Immature natural killer cell (primary cell): ENCODE measurements at places on chromosomes 7 and 10.
A peak's percentile ranks its signal among the peaks of the same experiment; 100 is the strongest.

DNA sequence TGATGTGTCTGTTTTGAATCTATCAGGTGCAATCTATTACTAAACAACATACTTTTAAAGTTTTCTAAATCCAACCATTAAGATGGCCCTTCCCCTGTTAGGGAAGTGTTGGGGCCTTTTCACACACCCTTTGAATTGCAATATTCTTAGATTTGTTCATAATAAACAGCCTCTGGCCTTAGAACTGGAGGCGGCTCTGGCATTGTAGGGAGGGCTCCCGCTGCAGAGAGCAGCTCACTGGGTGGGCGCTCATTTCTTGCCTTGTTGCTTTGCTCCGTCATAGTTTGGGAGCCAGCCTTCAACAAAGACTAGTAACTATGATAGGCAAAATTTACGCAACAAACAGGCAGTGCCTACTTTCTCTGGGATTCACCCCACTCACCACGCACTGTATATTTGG lies 4.2 kb upstream of the HOXA10 start:
- no peak for DNase-seq

- DNase-seq, result no peak
These were observed 18.0 kb upstream of the ARID5B start for GRCh38 chr10:61883371-61884025.

- no peak for DNase-seq
These were observed 23.2 kb downstream of the POR start for GRCh38 chr7:75937958-75938786.

DNA sequence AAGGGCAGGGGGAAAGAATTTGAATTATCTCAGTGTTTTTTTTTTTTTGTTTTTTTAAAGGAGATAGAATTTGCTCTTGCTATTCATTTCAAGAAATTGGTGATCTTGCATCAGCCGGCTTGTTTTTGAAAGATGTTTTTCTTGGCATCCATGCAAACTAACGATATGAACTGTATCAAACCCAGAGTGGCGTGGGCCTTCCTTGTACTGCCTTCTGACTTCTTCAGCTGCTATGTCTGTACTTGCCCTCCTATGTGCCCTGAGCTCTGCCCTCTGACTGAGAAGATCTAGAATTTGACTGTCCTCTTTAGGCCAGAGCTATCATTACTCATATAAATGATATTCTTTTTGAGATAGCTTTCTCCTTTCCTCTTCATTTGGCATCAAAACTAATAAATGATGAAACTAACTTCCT lies 183.1 kb downstream of the EXOC4 start:
- no peak for DNase-seq

DNA sequence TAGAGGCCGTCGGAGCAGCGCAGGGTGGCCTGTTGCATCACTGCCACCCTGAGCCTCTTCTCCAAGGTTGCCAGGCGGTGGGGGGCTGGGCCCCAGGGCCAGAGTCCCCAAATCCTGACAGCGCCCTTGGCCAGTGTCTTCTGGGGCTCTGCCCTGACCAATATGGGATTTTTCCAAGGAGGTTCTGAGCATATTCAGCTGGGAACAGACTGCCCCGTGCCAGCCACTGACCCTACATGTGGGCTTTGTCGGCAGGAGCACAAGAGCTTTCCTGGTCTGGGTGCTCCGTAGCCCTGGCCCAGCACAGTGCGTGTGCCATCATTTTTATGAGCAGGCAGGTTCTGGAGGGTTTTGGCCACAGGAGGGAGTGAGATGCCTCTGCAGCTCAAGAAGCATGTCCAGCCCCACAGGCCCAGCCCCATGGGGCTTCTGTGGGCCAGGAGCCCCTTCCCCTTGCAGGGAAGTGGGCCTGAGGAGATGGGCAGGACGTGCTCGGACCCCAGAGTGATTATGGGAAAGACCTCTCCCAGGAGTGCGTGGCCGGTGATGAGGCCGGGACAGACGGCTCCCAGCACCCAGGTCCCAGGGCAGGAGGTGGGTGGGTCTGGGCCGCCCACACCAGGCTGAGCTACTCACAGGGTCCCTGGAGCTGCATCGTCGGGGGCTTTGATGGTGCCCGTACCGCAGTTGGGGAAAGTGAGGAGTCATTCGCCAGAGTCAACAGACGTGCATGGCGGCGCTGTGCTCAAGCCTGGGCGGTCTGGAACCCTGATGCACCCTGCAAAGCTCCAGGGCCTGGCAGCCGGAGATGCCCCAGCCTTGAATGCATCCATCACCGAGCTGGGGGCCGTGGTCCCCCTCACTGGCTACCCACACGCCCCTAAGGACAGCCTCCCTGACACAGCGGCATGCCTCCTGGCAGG lies 66.6 kb downstream of the PWWP2B start:
- no peak for DNase-seq

- no peak for DNase-seq
These were observed 271.3 kb upstream of the CACNA2D1 start for GRCh38 chr7:82714883-82715282.

GRCh38 chr7:35658606-35659201 lies 36.2 kb downstream of the HERPUD2 start:
- DNase-seq, result no peak

DNA sequence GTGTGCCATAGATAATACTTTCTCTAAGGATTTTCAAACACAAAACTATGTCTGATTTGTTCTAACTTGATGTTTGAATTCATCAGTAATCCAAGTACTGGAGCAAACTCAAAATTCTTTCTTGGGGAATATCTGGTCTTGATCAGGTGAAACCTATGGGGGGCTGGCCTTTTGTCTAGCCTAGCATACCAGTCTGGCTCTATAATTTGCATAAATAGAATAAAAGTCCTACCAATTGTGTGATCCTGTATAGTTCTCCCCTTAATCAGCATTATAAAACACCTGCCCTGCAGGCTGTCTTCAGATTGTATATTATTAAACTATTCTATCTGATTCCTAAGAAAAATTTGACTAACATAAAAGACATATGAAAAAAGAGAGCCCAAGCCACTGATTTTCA lies 233.8 kb upstream of the LRRN3 start:
- DNase-seq, result no peak

- DNase-seq, result no peak
These were observed 134.1 kb downstream of the ZNF438 start for GRCh38 chr10:30897547-30897946.

DNA sequence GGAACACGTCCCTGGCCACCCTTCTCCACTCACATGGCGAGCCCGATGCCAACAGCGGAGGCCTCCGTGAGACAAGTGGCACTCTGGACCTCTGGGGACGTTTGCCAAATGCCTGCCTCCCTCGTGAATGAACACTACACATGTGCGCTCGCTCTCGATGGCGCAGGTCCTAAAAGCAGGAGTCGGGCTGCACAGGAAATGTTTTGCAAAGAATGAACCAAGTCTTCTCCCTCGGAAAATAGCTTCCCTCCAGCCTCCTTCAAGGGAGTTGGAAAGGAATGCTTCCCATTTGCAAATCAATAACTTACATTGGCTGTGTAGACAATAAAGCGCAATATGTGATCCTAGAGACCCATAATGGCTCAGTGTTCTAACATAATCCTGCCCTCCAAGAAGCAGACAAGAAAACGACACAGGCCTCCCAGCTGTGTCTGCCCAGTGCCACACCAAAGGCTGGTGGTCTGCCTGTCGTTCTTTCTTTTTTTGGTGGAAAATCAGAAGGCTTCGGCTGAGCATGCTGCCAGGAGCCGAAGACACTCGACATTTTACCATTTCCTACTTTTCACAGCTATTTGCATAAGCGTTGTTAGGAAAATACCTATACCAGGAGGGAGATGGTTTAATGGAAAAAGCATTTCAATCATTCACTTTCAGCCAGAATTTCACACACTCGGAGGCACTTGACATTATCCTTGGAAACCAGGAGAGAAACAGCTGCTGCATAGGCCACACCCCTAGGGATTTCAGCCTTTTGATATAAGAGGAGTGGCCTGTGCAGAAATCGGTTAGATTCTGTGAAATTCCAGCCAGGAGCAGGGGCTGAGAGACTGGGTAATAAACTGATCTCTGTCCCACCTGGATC lies 38.4 kb downstream of the ATXN7L1 start:
- DNase-seq, result no peak

GRCh38 chr10:70234668-70235447 lies 1.6 kb upstream of the PPA1 start:
- DNase-seq, result no peak

DNA sequence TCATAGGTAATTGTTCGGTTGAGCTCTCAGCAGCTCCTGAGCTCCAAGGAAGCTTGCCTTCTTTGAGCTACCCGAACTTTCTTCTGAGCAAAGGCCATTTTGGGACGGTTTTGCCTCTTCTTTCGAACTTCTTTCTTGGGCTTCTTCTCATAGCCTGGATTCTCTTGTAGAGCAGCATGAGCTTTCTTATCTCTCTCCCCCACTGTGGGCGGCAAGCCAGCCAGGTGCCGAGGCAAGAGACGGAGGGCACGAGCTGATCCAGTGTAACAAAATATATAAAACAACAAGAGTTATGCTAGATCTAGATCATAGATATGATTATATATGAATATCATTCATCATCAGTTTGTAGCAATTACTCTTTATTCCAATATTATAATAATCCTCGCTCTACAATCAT lies 16.5 kb upstream of the KNDC1 start:
- DNase-seq, result no peak

DNA sequence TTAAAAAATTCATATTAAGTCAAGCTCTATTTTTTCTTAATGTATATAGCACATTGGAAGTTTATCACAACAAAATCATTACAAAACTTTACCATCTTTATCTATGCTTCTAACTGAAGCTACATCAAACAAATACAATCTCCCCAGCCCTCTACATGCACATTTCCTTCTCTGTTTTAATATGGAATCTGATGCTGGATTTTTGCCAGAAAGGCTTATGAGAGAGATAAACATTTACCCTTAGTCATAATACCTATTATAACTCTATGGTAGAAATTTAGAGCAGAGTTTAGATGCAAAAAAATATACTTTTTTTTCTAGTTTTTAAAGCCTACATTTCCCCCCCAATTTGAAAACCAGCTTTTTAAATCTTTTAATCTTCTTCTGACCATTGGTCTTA lies 1198.6 kb downstream of the GATA3 start:
- no peak for DNase-seq

- DNase-seq, result no peak
These were observed 185.2 kb downstream of the HGF start for GRCh38 chr7:81584667-81585066.

GRCh38 chr10:1203216-1203615 lies 147.0 kb downstream of the WDR37 start:
- no peak for DNase-seq

- no peak for DNase-seq
These were observed 317.3 kb upstream of the CACNA2D1 start for GRCh38 chr7:82760831-82761230.

- DNase-seq, result no peak
These were observed 66.8 kb downstream of the RHOBTB1 start for GRCh38 chr10:60877061-60877776.

DNA sequence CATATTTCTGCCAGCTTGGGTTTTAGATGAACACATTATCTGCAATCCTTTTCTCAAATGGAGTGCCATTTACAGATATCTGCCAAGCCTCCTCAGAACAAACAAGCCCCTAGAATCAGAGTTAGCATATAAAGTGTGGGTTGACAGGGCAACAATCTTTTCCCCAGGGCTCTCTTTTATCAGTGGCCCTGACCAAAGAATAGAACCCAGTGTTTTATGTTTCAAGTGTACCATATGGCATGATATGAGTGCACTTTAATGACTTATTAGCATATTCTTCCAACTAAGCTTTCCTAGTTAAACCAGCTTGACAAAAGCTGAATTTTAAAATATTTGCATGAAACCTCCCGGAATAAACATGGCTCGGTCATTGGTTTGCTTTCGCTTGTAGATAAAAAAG lies 57.3 kb downstream of the EVX1 start:
- DNase-seq, result no peak

DNA sequence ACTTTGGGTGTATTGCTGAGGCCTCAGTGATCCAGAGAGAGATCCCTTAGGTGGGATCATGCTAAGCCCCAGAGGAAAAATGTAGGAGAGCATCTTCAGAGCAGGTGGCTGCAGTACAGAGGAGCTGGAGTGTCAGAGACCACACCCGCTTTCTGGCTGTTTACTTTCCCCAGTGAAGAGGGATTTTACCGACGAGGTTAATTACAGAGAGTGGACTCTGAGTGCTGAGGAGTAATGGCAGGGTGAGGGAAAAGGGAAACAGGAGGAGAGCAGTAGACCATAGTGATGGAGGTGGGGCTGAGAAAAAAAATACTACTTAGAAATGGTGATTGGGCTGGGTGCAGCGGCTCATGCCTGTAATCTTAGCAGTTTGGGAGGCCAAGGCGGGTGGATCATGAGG lies 43.3 kb upstream of the HBP1 start:
- no peak for DNase-seq

- no peak for DNase-seq
These were observed 40.8 kb downstream of the BLNK start for GRCh38 chr10:96230527-96230926.

DNA sequence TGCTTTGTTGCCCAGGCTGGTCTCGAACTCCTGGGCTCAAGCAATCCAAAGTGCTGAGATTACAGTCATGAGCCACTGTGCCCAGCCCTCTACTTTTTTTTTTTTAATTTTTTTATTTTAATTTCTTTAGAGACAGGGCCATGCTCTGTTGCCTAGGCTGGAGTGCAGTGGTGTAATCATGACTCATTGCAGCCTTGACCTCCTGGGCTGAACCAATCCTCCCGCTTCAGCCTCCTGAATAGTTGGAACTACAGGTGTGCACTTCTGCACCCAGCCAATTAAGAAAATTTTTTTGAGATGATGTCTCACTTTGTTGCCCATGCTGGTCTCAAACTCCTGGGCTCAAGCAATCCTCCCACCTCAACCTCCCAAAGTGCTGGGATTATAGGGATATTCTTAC lies 528.6 kb downstream of the GATA3 start:
- no peak for DNase-seq

GRCh38 chr7:56033671-56034432 lies 17.4 kb downstream of the PSPH start:
- peak; percentile 59 for DNase-seq
